ENCODE measurements at places on chromosomes 5 and 9.

DNA sequence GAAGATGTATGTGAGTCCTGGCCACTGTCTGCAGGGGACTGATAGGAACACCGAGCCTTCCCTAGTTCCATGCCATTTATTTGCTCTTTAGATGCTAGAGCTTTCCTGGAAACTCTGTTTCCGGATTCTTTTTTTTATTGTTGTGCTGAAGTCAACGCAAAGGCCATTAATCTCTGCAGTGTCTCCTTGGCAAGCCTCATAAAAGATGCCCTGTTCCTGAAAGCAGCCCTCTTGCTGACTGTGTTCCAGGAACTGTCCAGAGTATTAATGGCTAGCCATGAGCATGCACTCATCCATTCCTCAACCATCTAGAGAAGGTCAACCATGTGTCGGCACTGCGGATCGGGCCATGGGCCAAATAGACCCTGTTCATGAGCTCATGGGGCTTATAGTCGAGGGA, 42.9 kb upstream of the SMAD5 start:
- DNase-seq: no peak

GRCh38 chr5:83846624-83847350, 126.1 kb upstream of the HAPLN1 start:
- no peak for DNase-seq

DNA sequence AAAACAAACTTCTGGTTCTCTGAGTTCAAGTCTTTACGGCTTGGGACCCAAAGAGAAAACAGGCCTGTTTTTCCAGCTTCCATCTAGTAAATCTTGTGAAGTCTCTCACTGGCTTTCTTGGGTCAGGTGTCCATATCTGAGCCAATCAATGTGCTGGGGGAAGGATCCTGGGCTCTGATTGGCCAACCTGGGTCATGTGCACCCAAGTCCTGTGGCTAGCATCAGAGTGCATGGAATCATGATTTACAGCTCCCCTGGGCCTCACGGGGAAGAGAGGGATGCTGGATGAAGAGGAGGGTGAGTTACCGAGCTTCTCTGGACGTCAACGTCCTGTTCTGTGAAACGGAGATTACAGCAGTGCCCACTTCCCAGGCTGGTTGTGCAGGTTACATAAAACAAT, 19.4 kb downstream of the CXCL14 start:
- DNase-seq: no peak

GRCh38 chr5:153147891-153148623, 342.4 kb upstream of the GRIA1 start:
- DNase-seq: no peak

DNA sequence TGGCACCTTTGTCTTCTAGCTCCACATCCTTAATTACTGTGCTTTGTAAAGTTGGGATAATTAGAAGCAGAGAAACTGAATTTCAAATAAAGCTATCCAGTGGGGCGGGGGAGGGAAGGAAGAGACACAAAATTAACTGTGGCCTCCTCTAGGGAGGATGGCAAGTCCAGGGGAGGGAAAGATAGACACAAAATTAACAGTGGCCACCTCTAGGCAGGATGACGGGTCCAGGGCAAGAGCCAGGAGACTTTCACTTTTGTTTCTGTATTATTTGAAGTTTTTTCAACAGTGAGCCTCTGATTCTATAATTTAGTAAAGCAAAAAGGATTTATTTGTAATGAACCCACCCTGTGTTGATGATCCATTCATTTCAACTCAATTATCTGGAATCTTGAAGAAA, 335.9 kb downstream of the MSX2 start:
- no peak for DNase-seq

GRCh38 chr9:5910413-5911057, 19.8 kb downstream of the MLANA start:
- DNase-seq: no peak

GRCh38 chr5:65818592-65818991, 96.6 kb downstream of the NLN start:
- no peak for DNase-seq

GRCh38 chr9:101635473-101635872, 40.7 kb upstream of the PPP3R2 start:
- DNase-seq: no peak

DNA sequence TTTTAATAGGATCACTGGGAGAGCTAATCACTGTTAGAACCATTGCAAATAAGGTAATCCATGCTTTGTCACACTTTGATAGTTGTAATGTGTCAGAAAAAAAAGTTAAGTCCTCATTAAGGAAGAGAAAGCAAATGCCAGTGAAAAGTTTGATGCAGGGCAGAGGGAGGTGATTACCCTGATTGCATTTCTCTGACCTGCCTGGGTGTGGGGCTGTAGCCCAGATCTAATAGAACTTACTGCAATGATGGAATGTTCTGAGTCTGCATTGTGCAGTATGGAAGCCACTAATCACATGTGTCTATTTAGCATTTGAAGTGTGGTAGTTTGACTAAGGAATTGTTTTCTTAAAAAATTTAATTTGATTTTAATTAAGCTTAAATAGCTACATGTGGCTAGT, 202.7 kb downstream of the ATP10B start:
- DNase-seq: no peak

- no peak for DNase-seq
Measured at GRCh38 chr9:122031157-122031556, 62.0 kb downstream of the TTLL11 start.

- no peak for DNase-seq
Measured at GRCh38 chr5:40046792-40047191, 622.0 kb upstream of the DAB2 start.

GRCh38 chr9:127185931-127186781, 63.7 kb upstream of the ANGPTL2 start:
- peak; percentile 96 for DNase-seq

DNA sequence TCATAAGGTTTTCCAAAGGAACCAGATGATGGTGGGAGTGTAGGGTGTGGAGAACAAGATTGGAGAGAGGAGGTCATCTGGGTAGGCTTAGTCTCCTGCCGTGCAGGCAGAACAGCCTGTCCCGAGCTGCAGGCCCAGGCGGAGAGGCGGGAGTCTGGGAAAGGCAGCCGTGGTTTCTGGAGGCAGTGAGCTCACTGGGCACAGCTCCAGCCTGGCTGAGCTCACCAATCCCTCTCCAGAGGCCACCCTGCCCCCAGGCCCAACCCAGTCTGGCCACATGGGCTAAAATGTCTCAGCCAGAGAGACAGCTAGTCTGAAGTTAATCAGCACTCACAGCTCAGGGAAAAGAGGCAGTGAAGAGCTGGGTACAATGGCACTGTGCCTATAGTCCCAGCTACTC, 12.3 kb downstream of the P4HA2 start:
- DNase-seq: peak; percentile 90
